Stimulated activated CD4-positive, alpha-beta T cell treated with anti-CD3 and anti-CD28 coated beads, Interleukin-15, amount 100 ng/mL, for 1 hour (primary cell): ENCODE measurements at places on chromosomes 11 and 22.

GRCh38 chr11:32440916-32441315 is 5.6 kb upstream of the WT1 start:
- no peak for DNase-seq

GRCh38 chr11:113384551-113384950 is 3.0 kb upstream of the ANKK1 start:
- no peak for DNase-seq

- no peak for DNase-seq
Measured at GRCh38 chr11:82634091-82634490, 99.6 kb downstream of the FAM181B start.

GRCh38 chr11:16857186-16857585 is 118.7 kb downstream of the C11orf58 start:
- no peak for DNase-seq

- no peak for DNase-seq
Measured at GRCh38 chr11:100177651-100178050, 509.4 kb upstream of the ARHGAP42 start.

DNA sequence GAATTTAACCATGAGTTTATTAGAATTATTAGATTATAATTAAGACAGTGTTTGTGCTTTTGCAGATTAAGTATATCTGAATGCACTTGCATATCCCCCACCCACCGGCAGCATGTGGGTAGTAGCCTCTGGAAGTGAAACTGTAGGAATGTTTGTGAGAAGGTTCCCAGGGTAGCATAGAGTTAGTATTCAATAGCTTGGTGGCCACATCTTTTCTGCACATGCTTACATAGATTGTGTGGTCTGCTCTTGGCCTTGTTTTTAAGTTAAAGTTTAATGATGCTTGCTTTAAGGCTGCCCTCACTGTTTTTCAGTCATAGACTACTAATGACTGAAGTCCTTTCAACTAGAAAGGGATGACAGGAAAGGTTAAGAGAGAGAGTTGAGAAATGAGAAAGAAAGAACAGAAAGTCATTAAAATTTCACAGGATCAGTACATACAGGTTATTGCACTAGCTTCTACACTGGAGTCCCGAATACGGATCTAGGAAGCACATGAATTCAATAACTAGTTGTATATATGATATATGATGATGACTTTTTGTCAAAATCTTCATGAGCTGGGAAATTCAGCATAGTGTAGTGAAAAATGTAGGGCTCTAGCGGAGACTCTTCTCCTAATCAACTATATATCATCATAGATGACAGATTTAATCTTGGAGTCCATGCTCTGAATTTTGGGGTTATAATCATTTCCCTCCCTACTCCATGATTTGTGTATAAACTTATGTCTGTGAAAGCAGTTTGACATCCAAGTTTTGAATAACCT is 137.1 kb downstream of the ARHGAP42 start:
- DNase-seq: no peak

- DNase-seq: no peak
Measured at GRCh38 chr11:35030716-35031213, 108.2 kb upstream of the CD44 start.

GRCh38 chr11:112972399-112973145 is 11.4 kb downstream of the NCAM1 start:
- DNase-seq: no peak

GRCh38 chr11:73478737-73479347 is 102.6 kb downstream of the RELT start:
- DNase-seq: no peak

DNA sequence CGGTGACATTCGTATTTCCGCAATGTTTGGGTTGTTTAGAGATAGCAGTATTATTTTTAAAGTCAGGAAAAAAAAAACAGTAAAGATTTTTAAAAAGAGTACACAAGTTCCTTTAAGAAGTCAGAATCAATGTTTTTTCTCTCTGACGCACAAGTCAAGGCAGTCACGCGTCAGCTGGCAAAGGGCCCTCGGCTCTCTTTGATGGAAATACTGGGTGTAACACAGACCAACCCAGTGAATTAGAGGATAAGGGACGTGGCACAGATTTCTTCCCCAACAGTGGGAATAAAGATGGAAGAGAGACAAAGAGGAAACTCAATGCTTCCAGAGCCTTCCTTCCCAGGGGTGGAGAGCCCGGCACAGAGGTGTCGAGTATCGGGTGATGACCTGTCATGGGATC is 13.4 kb downstream of the ASCC2 start:
- no peak for DNase-seq

DNA sequence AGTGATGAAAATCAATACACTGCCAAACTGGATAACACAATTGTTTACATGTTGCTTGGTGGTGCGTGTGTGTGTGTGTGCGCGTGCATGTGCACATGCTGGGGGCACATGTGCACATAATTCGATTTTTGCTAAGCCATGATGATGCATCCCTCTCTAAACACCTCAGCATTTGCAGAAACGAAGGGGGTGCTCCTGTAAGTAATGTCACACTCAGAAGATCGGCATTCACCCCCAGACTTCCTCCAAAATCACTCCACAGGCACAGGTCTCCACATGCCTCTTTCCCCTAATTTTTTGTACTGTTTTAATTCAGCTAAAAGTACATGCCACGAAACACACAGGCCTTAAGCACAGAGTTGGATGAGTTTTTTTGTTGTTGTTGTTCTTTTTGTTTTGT is 341.5 kb downstream of the SHANK2 start:
- no peak for DNase-seq

DNA sequence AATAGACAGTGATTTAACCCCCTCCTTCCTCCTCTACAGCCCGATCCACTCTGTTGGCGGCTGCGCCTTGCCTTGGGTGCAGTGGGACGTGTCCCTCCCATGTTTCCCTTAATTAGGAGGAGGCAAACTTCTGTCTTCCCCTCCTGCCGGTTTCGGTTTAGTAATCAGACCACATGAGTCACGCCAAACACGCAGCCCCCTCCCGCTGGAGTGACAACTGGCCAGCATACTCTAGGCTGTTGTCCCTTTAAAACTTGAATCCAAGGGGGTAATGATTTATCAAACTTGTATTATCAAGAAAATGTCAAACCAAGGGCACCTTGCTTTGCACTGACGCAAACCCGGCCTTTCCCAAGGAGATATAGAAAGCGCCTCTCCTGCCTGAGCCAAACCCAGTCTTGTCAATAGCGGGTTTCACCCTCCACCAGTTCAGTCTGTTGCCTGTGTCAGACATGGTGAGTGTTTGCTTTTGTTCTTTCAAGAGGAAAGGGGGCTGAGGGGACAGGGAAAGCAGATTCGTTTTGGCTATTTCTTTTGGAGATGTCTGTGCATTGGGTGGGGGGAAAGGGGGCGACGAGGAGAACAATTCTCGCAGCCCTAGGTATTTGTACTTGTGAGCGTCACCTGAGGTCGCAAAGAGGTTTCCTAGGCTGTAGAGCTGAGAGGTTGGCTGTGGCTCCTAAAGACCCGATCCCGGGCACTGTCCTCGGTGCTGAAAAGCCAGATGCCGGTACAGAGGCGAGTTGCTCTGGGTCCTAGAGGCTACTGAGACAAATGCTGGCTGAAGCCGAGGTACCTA is at the start of gene SLC6A5:
Gene SLC6A5, plus strand, starts transcription at position 388 of the 799 bp plus-strand sequence. Its CDS starts 65 bp downstream, at position 453.
- no peak for DNase-seq

- no peak for DNase-seq
Measured at GRCh38 chr22:43225609-43226008, 38.7 kb upstream of the TTLL12 start.

DNA sequence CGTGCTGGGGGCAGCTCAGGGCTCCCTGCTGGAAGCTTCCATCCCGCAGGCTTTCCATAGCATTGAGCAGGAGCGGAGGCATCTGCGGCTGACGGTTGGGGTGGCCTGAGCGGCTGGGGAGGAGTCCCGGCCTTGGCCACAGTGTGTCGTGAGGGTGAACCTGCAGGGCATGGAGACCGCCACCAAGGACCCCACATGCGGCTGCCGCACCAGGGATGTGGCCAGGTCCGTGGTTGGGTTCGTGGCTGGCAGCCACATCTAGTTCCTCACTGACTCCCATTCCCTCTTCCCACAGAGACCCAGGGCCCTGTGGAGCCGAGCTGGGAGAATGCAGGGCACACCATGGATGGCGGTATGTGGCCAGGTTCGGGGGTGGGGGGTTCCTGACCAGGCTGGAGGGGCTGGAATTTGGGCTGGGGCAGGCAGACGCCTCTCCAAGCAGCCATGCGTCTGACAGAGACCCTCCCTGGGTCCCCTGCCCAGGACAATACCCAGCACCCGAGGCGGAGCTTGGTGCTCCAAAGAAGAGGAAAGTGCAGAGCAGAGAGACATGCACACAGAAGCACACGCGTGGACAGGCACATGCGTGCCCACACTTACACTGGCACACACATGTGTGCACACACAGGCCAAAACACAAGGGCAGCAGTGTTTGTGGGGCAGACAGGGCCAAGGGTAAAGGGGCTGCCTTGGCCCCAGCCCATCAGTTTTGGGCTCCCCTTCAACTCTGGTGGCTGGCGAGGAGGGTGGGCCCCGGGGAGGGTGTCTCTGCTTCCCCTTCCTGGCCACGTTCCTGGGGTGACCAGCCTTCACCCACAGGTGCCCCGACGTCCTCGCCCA is 2.7 kb downstream of the MUC5B start:
- no peak for DNase-seq

DNA sequence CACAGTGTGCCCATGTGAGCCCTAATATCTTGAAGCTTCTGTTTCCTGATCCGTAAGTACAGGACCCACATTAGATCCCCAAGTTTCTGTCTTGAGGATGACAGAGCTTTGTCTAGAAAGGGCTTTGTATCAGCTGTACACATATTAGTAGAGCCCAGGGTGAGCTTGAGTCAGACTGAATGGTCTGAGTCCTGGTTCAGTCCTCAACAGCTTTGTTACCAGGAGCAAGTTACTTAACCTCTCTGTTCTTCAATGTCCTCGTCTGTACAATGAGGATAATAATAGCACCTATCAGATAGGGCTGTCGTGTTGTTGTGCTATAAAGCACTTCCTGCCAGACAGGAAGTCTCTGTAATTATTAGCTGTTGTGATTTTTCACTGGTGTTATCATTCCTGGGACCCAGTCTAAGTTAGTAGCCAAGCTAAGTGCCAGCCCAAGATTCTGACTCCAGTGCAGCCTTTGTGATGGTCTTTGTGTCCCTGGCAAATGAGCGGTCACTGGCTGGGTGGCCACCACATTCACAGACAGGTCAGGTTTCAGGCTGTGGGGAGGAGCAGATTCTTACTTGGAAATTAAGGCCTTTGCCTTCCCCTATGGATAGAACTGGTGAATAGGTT is 6.8 kb downstream of the TOM1 start:
- no peak for DNase-seq

GRCh38 chr11:125285844-125286243 is 121.3 kb downstream of the PKNOX2 start:
- DNase-seq: no peak
